ENCODE measurements at places on chromosomes 1 and 21.

DNA sequence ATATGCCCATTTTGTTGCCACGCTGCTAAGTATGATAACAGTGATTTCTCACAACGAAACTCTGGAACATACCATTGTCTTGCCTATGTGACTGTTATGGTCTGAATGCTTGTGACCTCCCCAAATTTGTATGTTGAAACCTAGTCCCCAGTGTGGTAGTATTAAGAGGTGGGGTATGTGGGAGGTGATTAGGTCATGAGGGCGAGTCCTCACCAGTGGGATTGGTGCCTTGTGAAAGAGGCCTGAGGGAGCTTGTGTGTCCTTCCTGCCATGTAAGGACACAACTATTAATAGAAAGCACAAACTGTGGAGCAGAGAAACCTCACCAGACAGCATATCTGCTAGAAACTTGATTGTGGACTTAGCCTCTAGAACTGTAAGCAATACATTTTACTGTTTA lies 84.6 kb downstream of the SELENOF start:
- DNase-seq = no peak

DNA sequence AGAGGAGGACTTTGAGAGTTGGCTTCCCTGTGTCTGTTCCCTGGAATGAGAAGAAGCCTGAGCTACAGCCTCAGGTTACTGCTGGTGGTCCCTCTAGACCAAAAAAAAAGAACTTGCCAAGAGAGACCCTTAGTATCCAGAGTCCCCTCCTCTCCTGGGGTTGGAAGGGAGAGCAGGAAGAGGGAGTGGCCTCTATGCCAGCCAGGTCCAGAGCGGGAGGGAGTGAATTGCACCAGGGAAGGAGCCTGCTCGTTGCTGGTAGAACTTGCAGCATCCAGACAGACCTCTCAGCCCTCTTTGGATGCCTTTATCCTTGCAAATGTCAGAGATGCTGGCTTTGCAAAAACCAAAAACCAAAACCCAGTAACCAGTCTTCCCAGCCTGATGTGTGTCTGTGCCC lies 491.3 kb upstream of the VAMP3 start:
- DNase-seq = no peak

DNA sequence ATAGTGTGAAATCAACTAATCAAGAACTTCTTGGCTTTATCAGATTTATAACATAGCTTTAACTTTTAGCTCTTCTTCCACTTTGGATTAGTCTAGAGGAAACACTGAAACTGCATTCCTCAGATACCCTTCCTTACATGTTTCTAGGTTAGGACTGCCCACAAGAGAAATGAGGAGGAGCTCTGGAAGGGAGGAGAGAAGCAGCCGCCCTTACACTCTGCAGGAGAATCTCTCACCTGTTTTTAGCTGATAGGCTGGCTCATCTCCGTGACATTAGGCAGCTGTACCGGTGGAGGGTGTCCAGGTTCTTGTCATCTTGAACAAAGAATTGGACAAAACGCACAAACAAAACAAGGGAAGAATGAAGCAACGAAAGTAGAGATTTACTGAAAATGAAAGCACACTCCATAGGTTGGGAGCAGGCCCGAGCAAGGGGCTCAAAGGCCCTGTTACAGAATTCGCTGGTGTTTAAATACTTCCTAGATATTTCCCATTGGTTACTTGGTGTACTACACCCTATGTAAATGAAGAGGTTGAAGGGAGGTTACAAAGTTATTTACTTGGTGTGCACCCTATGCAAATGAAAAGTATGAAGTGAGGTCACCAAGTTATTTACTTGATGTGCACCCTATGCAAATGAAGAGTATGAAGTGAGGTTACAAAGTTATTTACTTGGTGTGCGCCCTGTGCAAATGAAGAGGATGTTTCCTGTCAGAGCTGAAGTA lies 524.9 kb upstream of the CHRM3 start:
- DNase-seq = no peak

DNA sequence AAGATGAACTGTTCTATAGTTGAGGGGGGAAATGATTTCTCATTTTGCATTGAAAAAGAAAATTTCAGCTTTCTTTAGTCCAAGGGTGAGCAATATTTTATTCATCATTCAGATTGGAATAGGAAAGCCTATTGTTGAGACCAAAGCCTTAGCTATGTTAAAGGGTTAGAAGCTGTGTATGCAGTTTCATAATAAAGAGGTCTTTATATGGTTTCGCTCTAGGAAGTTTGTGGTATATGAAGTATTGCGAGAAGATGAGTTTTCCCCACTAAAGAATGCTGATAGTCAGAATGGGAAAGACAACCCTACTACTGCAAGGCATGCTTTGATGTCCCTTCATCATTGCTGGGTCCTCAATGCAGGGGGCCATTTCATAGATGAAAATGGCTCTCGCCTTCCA lies 28.6 kb downstream of the UAP1 start:
- no peak for DNase-seq

DNA sequence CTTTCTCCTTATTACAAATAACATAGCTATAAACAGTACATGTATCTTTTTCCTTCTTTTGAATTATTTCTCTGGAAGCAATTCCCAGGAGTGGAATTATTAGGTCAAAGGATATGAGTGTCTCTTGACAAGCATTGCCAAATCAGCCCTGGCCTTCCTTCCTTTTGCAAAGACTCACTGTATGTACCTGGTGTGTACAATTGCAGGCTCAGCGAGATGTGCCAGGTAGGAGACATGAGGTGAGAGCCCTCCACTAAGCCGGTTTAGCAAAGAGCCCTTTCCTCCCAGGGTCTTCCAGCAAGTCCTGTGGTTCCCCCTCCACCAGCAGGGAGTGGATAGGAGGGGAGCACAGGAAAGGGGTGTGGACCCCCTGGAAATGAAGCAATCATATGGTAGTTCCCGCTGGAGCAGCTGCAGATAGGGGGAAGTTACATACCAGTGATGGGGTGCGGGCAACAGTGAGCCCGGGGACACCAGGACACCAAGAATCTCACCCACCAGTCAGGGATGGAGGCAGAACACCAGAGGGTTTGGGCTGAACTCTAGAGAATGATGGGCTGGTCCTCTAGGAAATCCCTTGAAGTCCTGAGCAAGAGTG lies 18.3 kb downstream of the RCSD1 start:
- no peak for DNase-seq

- no peak for DNase-seq
These were observed 13.9 kb downstream of the HLX start for GRCh38 chr1:220892997-220893700.

GRCh38 chr1:84202126-84202525 lies 58.1 kb downstream of the PRKACB start:
- DNase-seq = no peak

- no peak for DNase-seq
These were observed 142.3 kb downstream of the DNM3 start for GRCh38 chr1:171983584-171983983.
